Kidney epithelial cell (primary cell): ENCODE measurements at places on chromosomes 2 and 18.

DNA sequence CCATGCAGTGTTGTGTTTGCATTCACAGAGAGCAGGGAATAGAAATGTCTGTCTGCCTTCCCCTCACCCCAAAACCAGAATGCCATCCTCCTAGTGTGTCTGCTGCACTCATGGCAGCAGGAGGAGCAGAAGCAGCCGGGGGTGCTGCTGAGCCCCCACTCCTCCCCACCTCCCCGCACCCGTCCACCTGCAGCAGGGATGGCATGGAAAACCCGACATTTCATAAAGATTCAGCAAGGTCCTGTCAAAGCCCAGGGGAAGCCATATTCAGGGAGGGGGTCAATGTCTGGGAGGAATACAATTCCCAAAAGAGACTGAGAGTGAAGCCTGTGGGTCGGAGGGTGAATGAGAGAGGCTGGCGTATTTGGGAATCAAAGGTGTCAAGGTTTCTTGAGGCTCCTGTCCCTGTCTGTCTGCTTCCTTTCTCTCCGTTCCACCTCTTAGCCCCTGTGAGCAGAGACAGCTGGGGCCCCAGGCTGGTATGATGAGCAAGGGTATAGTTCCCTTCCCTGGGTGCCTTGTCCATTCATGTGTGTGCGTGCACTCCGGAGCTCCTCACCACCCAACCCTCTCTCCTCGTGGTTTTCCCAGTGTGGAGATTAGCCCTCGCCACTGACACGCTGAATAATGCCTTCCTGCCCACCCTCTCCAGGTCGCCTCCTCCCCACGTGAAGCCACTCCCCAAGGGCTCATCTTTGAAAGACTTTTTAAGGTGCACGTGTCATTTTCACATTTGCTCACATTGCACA is 133.5 kb upstream of the ZNF236 start:
- DNase-seq, result no peak

GRCh38 chr2:153433403-153433802 is 45.2 kb downstream of the RPRM start:
- DNase-seq, result no peak

GRCh38 chr18:24428709-24429108 is 2.2 kb downstream of the IMPACT start:
- DNase-seq, result no peak

GRCh38 chr2:238684362-238685326 is 163.2 kb upstream of the TWIST2 start:
- peak; percentile 29 for DNase-seq

- DNase-seq, result no peak
Observed at GRCh38 chr2:121476684-121477083, 54.0 kb upstream of the RNU4ATAC start.

DNA sequence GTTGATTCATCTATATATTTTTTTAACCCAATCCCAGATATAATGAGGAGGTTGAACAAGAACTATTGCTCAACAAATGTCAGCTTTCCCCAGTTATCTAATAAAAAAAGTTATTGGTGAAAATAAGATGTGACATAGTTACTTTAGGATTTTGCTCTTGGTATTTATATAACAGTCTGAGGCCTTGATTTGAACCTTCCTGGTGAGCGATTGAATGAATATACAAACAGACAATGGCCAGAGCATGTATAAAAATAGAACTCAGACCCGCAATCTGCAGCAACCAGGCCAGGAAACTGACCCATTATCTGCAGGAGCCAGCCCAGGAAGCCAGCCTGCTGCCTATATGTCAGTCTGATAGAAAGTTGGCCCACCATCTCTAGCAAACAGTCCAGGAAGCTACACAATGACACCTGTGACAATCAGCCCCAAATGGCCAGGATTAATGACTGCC is 81.6 kb downstream of the HS6ST1 start:
- no peak for DNase-seq

- no peak for DNase-seq
Observed at GRCh38 chr2:153986488-153987229, 114.9 kb downstream of the GALNT13 start.

- no peak for DNase-seq
Observed at GRCh38 chr2:78982638-78983330, 42.7 kb upstream of the REG3G start.

- DNase-seq, result no peak
Observed at GRCh38 chr2:68196120-68196716, 38.5 kb downstream of the PNO1 start.

GRCh38 chr2:169464882-169465281 is 14.4 kb upstream of the BBS5 start:
- DNase-seq, result no peak

GRCh38 chr2:64104933-64105332 is 39.3 kb downstream of the PELI1 start:
- no peak for DNase-seq

DNA sequence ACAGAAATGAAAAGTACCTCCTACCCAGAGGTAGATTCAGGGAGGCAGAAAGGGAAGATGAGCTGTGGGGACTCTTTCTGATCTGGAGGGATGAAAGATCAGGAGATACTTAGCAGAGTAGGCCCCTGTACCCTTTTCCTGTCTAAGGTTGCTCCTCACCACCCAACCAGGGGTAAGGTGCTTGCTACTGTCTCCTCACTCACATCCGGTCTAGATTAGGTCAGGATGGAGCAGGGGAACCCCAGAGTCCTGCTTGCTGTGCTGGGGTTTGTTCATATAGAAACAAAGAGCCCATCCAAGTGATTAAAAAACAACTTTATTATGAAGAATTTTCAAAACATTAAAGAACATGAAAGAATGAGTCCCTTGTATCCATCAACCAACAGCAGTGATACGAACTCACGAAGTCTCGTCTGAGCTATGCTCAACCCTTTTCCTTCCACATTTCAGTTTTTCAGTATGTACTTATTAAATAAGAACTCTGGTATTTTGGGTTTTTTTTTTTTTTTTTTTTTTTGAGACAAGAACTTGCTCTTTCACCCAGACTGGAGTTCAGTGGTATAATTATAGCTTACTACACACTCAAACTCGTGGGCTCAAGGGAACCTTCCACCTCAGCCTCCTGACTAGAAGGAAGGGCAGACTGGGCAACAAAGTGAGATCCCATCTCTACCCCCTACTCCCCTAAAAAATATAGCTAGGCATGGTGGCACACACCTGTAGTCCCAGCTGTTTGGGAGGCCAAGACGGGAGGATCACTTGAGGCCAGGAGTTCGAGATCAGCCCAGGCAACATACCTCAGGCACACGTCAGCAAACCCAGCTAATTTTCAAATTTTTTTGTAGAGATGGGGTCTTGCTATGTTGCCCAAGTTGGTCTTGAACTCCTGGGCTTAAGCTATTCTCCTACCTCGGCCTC is 28.5 kb upstream of the MCFD2 start:
- DNase-seq, result no peak

DNA sequence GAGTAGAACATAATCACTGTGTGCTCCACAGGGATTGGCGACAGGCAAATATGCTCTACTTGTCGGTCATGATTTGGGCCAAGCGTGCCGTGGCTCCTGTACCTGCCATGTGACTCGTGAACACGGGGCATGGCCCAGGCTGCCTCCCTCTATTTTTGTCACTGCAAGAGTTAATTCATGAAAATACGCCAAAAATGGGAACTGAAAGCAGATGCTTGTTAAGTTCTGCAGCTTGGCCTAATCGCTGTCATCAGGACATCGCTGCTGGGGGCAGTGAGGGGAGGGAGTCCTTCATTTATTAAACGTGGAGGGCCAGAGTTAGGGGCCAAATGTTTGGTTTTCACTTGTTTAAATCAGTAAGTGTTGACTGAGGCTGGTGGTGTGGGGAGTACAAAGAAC is 177.8 kb downstream of the BCL2 start:
- DNase-seq, result no peak

GRCh38 chr2:191231995-191232394 is 13.2 kb upstream of the MYO1B start:
- no peak for DNase-seq

GRCh38 chr2:600542-601386 is 76.4 kb downstream of the TMEM18 start:
- no peak for DNase-seq

- no peak for DNase-seq
Observed at GRCh38 chr2:99275882-99276281, 20.4 kb upstream of the LYG2 start.

GRCh38 chr2:169397697-169398096 is 35.4 kb upstream of the LRP2 start:
- no peak for DNase-seq

DNA sequence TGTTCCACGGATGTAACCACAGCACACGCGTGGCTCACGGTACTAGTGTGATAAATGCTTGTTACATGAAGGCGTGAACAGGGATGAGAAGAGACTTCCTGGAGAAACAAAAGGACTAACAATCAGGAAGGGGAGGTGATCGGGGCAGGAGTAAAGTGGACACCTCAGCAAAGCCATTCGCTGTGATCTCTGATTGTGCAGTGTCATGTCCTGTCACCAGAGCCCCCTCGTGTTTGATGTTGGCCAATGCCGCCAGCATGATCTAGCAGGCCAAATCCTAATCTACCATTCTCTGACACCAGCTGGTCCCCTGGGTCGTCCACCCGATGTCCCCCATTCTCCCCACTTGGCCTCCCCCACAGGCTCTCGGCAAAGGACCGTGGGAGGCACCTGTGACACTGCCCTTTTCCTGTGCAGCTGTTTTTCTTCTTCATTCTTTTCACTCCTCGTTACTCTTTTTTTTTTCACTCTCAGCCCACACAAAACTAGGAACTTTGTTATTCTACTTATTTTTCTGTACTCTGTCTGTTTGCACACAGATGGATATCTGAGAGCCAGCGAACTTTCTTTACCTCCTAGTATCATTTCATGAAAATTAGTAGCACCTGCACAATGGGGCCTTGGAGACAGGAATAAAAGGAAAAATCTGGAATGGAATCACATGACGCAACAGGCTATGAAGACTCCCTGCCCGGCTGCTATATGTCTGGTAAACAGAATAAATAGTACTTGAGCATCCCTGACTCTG is 146.8 kb downstream of the TGIF1 start:
- DNase-seq, result no peak

DNA sequence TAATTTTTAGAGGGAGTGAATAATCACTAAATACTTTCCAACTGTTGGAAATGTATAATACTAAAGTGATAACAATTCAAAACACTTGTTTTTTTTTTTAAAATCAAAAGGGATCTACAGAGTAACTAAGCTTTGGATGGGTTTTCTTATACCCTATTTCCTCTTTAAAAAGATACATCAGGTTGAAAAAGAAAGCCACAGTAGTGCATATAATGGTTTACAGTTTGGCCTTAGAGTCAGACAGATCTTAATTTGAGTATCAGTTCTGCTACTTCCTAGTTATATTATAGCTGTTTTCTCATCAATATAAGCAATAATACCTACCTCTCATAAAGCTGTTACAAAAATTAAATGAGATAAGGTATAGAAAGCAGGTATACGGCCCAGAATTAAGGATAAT is 28.5 kb downstream of the PSME4 start:
- no peak for DNase-seq

GRCh38 chr2:123532994-123533393 is 492.1 kb upstream of the CNTNAP5 start:
- DNase-seq, result no peak

DNA sequence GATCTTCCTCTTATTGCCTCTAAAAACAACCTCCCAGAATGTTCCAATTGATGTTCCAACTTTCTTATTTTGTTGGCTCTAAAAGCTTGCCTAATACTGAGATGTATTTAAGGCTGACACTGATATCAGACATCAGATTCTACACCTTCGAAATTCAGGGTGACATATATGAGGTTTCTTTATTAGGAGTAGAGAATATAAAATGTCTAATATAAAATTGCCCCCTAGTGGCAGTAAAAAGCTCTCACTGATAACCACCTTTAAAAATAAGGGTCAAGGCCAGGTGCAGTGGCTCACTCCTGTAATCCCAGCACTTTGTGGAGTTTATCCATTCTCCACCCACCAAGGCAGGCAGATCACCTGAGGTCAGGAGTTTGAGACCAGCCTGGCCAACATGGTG is 789.7 kb upstream of the SLC39A10 start:
- no peak for DNase-seq
